ENCODE measurements at places on chromosomes 5 and 9.
A peak's percentile ranks its signal among the peaks of the same experiment; 100 is the strongest.

- DNase-seq: peak; percentile 38
Measured at GRCh38 chr5:113612060-113612496, 98.6 kb downstream of the YTHDC2 start.

GRCh38 chr5:155827949-155828348 lies 499.0 kb upstream of the SGCD start:
- DNase-seq: no peak

- DNase-seq: no peak
Measured at GRCh38 chr5:92402045-92402444, 1018.9 kb upstream of the ARRDC3 start.

DNA sequence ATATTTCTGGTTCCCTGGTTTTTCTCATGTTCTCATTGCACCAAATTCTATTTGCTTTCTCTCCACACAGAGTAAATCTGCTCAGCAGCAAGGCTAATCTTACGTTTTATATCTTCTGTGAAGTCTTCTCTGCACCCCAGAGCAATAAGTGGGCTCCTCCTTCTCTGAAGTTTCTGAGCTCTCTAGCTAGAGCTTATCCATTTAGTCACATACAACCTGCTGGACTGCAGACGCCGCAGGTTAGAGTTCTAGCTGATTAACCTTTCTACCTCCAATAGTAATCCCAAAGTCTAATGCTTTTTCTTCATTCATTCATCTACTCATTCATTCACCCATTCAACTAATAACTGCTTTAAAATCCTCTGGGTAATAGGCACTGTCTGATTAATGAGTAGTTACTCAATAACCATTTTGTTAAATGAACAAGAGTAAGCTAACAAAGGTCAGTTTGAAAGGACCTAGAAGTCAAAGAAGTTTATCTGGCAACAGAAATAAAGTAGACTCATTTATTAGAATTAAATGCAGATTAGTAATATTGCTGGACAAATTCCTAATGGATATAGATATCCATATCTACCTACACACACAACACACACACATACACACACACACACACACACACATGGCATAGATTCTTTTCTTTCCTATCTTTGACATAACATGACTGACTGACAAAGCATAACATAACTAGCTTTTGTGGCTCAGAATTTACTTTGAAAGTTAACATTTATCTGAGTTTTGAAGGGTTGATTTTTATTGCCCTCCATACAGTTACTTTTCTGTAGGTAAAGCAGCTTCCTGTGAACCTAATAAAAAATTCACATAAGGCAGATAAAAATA lies 984.6 kb upstream of the SEMA6A start:
- DNase-seq: no peak

DNA sequence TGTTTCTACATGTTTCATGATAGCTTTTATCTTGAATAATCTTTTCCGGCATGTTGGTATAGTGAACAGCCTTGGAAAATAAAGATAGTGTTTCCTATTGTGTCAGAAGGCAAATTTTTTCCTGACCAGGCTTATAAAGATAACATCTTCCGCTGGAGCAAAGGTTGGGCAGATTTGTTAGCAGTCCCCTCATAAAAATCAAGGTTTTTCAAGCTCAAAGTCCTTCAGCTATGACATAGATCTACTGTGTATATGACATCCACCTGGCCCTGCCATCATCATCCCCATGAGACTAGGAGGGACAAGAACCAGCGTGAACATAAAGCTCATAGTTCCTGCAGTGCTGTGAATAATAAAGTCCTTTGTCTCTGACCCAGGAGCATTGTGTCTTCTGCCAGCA lies 30.4 kb upstream of the OTULINL start:
- DNase-seq: no peak

DNA sequence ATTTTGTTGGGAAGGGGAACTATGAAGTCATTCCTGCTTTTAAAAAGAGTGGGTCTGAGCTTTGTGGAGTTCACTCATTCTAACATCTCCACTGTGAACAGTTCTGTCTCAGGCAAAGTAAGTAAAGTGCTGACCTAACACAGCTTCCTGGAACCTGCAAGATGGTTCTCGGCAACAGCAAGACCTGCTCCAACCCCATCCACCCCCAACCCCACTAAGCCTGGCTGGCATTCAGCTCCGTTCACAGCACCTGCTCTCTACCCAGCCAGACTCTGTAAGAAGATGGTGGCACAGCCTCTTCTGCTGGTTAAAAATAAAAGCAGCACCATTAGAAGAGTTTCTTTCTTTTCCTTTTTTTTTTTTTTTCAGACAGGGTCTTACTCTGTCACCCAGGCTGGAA lies 42.0 kb downstream of the EPB41L4B start:
- no peak for DNase-seq

- DNase-seq: no peak
Measured at GRCh38 chr9:95035846-95036245, 281.7 kb downstream of the FANCC start.

DNA sequence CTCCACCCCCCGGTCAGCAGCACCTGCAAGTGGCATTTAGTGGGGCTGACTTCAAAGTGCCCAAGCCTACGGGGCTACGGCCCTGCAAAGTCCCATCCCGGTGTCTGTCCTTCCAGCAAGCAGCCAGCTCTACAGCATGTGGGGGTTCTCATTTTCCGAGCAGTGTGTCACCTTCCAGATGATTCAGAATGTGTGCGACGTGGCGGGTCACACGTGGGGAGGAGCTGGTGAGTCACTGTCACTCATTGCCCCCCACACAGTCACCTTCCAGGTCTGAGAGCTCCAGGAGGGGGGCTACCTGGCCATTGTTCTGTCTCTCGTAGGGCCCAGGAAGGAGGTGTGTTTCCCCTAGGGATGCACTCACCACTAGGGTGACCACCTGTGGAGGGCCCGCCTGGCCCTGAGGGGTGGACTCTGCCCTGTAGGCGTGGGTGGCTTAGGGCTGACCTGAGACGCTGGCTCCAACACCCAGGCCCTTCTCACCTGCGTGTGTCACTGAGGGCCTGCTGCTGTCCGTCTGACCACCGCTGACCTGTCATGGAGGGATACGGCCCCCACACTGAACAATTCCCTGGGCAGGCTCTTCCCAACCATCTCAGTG lies 70.2 kb downstream of the SEMA4D start:
- no peak for DNase-seq

GRCh38 chr9:130039528-130040147 lies 3.4 kb downstream of the FNBP1 start:
- DNase-seq: peak; percentile 45

GRCh38 chr9:106058460-106058859 lies 364.1 kb downstream of the TMEM38B start:
- no peak for DNase-seq

DNA sequence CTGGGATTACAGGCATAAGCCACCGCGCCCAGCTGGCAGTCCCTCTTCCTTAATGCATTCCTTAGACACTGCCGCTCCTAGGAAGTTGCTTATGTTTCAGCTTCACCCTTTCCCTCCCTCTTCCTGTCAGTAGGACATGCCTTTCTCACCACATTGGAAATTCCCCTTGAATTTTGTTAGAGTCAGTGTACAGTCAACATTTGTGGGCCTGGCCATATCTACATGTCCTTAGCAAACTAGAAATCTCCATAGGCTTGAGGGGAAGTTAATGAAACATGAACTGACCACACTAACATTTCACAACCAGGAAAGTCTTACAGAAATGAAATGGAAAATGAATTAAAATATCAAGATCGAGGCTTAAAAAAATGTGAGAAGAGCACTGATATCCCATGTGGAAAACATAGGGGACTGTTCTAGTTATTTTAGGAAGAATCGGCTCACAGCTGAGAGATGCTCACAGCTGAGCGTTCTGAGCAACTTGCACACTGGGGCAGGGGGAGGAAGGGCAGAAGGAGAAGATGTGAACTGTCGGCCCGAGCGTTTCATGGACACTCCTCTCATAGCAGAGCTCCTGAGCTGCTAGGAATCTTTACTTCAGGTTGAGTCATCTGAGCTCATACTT lies 21.1 kb upstream of the LVRN start:
- DNase-seq: peak; percentile 74

Data from inflammatory macrophage treated with lipopolysaccharide for 4 hours (primary cell).